AG04449 (cell line): ENCODE measurements at places on chromosomes 13 and 19.

GRCh38 chr19:3851254-3852176 is 17.3 kb downstream of the ZFR2 start:
- no peak for DNase-seq

GRCh38 chr19:51148580-51148979 is 6.5 kb downstream of the SIGLEC7 start:
- no peak for DNase-seq

GRCh38 chr19:6126335-6126974 is 9.0 kb upstream of the ACSBG2 start:
- no peak for DNase-seq

DNA sequence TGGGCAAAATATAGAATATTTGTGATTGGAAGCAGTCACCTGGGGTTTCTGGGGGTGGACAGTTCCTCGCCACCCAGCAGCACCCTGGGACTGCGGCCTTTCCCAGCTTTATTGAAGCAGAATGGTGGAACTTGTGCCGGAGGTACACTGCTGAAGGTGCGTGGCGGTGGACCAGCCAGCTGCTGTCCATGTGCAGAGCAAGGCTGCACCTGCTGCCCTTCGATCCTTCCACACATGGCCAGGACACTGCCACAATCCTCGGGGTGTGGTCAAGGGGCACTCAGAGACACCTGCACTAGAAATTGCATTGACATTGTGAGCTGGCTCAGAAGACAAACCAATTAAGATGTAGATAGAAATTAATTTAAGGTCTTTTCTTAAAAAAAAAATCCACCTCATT is 11.4 kb upstream of the GPI start:
- DNase-seq, result no peak

DNA sequence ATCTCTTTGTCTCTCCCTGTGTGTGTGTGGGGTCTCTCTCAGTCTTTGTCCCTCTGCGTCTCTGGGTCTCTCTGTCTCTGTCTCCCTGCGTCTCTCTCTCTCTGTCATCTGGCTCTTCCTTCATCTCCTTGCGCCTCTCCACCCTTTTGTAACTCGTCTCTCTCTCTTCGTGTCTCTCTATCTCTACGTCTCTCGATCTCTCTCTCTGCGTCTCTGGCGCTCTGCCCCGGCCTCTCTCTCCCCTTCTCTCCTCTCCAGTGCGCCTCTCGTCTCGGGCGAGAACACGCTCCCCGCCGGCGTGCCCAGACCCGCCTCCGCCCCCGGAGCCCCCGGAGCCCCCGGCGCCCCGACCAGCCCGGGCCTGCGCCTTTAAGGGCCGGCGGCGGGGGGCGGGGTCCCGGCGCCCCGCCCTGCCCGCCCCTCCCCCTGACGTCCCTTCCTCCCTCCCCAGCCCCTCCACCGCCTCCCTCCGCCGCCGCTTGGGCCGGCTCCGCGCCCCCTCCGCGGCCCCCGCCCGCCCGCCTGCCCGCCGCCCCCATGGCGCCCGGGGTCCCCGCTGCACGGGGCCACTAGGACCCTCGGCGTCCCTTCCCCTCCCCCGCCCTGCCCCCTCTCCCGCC is at the start of gene MARK4:
TSS of gene MARK4 (plus strand) at position 440 of the 620 bp plus-strand sequence. CDS start 318 bp downstream, outside the sequence.
- no peak for DNase-seq

DNA sequence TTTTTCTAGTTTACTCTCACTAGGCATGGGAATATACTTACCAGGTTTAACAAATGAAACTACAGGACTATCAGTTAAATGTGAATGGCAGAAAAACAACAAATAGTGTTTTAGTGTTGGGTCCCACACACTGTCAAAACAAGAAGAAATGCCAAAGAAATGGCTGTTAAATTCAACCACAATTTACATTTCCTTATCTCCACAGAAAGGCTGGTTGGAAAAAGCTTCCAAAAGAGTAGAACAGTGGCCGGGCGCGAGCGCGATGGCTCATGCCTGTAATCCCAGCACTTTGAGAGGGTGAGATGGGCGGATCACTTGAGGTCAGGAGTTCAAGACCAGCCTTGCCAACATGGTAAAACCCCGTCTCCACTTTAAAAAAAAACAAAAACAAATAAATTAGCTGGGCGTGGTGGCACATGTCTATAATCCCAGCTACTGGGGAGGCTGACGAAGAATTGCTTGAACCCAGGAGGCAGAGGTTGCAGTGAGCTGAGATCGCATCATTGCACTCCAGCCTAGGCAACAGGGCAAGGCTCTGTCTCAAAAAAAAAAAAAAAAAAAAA is 66.5 kb downstream of the SERP2 start:
- no peak for DNase-seq

DNA sequence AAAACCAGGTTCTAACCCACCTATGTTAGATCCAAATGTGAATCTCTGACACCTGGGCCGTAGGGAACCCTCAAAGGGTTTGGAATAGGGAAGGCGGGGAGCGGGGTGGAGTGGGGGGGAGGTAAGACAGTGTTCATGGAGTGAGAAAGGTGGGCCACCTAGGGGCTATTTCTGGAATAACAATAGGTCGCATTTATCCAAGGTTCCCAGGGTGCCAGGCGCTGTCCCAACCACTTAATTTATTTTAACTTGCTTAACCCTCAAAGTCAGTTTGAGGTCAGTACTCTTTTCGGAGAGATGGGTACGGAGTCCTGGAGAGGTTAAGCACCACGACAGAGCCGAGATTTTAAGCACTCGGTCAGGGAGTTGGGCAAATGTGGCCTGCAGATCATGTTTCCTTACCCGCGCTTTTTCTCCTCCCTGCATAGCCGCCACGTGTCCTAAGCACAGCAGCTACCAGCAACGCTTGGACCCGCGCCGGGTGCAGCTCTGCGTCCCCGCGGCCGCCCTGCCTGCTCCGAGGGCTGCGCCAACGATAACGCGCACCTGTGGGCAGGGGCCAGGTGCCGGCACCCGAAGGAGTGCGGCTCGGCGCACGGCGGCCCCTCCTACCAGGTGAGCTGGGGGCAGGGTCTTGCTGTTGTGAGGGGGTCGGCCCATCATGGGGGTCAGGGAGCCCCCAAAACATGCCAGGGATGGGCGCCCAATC is 25.0 kb upstream of the FXYD3 start:
- no peak for DNase-seq

DNA sequence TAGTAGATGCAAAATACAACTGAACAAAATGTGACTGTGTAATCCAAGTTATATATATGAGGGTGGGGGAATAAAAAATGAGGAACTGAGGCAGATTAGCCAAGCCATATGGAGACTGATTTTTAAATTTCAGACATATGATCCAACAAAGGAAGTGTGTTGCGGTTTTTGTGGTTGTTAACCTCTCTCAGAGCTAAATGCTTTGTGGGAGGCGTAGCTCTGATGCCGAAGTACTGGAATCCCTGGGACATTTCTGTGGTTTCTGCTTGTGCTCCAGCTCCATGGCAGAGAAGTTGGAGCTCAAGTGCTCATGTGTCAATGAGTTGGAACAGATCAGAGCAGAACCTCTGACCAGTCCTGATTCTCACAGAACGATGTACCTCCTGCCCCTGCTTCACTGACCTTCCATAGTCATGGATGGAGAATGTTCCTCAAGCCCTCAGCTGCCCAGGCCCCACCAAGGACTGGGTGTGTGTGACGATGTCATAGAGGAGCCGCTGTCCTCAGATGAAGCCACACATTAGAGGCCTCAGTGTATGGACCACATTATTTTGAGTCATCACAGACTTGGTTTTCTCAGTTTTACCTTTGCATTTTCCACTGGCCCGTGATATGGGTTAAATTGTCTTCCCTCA is 107.6 kb downstream of the SOX1 start:
- DNase-seq, result no peak

- no peak for DNase-seq
These were observed 16.8 kb upstream of the TM9SF2 start for GRCh38 chr13:99484473-99484872.
